SJCRH30 (cell line): ENCODE measurements at places on chromosomes 1 and 21. TPM values are rescaled to one million over a fixed set of nuclear protein-coding genes. Genes with fewer than 3 reads are reported as not detected.

SLC37A1 gene
- not detected in 2 replicates for total RNA-seq

CLCA1 gene
- not detected in 2 replicates for total RNA-seq

DNA sequence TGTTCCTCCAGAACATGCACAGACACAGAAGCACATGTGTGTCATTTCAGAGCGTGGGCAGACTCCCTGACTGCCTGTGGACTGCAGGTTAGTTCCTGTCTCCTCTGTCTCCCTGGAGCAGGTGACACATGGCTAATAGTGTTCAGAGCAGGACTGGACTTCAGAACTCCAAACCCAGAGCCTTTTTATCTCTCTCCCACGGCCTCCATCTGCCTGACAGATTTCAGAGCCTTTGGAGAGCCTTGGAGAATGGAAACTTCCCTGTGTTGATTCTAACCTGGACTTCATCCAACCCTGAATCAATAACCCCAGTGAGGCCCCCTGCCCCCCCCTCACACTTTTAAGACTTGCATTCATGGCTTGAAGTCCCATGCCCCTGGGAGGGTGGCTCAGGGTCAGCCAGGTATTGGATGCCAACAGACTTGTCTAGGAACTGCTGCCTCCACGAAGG, 44.4 kb downstream of the C1orf198 start:
- DNase-seq = no peak

GRCh38 chr21:39385299-39386145, 36.6 kb upstream of the HMGN1 start:
- DNase-seq = peak; percentile 45

- DNase-seq = no peak
These were observed 73.9 kb upstream of the MCOLN3 start for GRCh38 chr1:85122169-85122568.

- DNase-seq = no peak
These were observed 40.2 kb downstream of the FOXD2 start for GRCh38 chr1:47478090-47478489.

DNA sequence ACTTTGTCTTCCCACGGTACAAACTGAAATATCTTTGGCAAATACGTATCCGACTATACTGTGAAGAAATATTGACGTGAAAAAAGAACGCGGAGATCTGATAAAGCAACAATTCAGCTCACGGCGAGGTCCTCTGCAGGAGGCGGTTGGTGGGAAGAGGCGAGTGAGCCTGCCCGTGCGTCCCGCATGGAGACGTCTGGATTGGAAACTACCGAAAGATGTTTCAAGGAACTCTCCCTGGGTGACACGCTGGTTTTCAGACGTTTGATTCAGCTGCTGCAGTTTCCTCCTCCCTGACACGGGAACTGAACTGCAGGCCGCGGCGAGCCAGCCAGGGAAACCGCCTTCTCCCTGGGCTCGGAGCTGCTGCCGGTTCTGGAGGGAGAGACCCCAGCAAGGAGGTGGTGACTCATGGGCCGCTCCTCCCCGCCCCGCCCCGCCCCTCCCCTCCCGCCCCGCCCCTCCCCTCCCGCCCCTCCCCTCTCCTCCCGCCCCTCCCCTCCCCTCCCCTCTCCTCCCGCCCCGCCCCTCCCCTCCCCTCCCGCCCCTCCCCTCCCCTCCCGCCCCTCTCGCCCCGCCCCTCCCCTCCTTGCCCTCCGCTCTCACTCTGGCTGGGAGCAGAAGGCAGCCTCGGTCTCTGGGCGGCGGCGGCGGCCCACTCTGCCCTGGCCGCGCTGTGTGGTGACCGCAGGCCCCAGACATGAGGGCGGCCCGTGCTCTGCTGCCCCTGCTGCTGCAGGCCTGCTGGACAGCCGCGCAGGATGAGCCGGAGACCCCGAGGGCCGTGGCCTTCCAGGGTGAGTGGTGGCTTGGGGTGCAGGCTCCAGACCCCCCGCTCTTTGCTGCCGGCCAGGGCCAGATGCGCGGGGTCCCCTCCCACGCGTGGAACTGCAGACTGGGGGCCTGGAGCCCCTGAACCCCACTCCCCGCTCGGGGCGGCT, at the start of gene COL6A1:
TSS of gene COL6A1 (plus strand) at position 620 of the 941 bp plus-strand sequence. CDS start at position 701, 81 bp downstream.
- peak; percentile 75 for DNase-seq
